Activated naive CD4-positive, alpha-beta T cell treated with anti-CD3 and anti-CD28 coated beads, Interleukin-2, amount 50 U/mL, for 16 hours (primary cell): ENCODE measurements at places on chromosomes 13 and 19.

- no peak for DNase-seq
These were observed 20.6 kb downstream of the FREM2 start for GRCh38 chr13:38707460-38707859.

GRCh38 chr19:29715701-29716581 is 880 bp upstream of the C19orf12 start:
- DNase-seq: peak; percentile 17

DNA sequence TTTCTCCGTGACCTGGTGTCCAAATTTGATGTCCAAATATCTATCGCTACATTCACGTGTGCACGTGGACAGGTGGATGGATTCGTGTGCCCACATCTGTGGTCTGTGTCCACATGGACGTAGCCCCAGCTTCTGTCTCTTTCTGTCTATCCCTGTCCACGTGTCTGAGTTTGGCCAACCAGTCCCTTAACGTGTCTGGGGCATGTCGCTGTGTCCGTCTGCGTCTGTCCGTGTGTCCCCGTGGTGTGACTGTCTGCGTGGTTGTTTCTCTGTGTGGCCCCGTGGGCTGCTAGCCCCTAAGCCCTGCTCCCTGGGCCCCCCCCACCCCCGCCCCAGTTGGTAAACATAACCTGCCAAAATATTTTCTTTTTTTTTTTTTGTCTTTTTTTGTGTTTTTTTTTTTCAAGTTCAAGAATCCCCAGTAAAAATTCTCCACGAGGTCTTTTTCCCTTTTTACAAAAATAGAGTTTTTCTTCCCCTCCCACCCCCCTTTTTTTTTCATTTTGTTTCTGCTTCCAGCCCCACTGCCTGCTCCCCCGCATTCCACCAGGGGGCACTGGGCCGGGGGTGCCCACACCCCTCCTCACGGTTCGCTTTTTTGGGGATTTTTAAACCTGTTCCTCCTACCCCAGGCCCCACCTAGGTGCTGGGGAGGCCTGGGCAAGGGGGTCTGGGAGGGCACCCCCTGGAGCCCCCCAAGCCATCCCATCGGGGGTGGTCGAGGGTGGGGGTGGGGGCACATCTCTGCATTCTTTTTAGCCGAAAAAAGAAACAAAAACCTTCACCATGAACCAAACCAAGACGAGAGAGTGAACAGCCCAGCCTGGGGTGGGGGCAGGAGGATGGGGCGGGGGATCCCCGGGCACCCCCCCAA is 18.3 kb downstream of the PRKCSH start:
- peak; percentile 30 for DNase-seq

- DNase-seq: no peak
These were observed 168.2 kb downstream of the FGF14 start for GRCh38 chr13:102233566-102234208.

DNA sequence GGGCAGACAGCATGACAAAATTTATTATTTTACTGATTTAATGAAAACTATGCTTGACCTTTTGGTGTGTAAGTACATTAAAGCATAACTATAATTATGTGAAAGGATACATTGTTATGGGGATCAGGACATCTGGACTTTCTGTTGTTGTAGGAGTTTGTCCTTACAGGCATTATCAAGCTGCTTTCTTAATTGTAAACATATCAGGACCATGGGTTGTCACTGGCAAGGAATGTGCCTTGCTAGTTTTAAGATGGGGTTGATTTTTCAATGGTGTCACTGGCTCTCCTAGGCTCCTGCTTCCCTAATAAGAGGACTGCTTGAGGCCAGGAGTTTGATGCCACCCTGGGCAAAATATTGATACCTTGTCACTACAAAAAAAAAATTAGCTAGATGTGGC is 32.6 kb downstream of the KBTBD6 start:
- DNase-seq: no peak
